ENCODE measurements at places on chromosomes 1 and 21.
A peak's percentile ranks its signal among the peaks of the same experiment; 100 is the strongest.

DNA sequence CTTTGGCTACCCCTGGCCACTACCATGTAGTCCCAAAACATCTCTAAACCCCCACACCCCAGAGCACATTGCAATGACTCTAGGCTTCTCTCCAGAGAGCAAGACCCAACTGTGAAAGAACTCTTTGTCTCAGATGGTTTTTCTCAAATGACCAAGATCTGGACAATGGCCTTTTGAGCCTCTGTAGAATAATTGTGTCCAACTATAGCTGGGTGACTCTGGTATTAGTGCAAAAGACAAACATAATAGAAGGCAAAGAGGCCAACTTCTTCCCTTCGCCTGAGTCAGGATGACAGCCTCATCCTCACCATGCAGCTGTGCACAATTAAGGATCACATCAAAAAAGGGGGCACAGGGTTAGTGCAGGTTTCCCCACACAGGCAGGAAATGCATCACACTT is 139.6 kb downstream of the BRINP2 start:
- DNase-seq = peak; percentile 91

GRCh38 chr1:198295971-198296370 is 139.2 kb downstream of the NEK7 start:
- no peak for DNase-seq

GRCh38 chr1:145799806-145800205 is 24.1 kb downstream of the RNF115 start:
- no peak for DNase-seq

DNA sequence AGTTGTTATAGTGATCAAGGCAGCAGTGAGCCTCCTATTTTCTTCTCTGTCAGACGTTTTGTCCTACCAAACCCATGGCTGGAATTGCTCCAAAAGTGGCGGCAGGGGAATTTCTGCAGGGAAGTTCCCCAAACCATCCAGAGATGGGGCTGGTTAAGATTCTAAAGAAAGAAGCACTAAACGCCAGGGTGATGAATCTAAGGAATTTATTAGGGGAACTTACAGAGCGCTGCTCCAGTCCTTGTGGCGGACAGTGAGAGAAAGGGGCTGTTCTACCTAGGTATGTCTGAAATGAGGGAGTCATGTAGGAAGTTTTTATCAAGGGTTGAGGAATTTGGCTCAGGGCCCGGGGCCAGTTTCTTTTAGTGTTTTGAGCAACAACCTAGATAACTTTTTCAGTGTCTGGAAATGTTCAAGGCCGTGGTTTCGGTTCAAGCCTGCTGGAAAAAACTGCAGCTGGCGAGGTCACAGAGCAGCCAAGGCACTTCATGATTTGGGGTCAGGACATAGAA is 222.4 kb upstream of the B3GALT2 start:
- no peak for DNase-seq

DNA sequence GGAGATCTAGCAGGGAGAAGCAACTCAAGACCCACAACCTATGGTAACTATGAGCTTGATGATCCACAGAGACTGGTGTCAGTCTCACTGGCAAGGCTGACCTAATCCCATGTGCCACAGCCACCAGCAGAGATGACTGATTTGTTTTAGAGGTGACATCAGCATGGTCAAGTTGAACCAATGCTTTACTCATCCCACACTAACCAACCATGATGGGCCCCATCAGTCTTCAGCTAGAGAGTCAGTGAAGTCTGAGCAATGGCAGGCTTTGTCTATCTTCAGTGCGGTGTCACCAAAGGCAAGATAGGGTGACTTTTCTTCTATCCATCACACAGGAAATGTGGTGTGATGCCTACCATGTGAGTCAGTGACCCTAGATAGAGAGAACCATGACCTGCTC is 1470.7 kb downstream of the NCAM2 start:
- DNase-seq = no peak

DNA sequence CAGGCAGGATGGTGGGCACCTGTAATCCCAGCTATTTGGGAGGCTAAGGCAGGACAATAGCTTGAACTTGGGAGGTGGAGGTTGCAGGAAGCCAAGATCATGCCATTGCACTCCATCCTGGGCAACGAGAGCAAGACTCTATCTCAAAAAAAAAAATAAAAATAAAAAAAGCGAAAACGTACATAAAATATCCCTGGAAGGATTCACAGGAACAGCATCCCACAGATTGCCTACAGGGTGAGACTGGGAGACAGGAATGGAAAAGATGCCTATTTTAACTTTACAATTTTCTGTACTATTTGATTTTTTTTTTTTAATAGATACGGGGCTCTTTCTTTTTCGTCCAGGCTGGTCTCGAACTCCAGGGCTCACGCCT is 604 bp upstream of the NBPF3 start:
- no peak for DNase-seq

GRCh38 chr1:237976331-237976730 is 85.6 kb upstream of the ZP4 start:
- no peak for DNase-seq

DNA sequence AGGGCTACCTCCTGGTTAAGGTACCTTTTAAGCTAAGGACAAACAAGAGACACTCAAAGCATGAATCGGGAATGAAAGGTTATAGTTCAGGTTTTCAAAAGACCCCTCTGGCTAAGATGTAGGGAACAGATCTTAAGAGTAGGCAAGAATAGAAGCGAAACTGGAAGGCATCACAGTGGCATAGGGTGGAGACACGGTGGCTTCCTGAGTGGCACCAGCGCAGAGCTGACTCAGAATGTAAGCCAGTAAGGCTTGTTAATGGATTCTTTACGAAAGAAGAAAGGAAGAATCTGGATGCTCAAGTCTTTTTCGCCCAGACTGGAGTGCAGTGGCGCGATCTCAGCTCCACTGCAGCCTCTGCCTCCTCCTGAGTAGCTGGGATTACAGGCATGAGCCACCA is 21.2 kb downstream of the PADI6 start:
- DNase-seq = no peak

- no peak for DNase-seq
Observed at GRCh38 chr1:151776665-151777062, 13.4 kb upstream of the MRPL9 start.

- peak; percentile 57 for DNase-seq
Observed at GRCh38 chr1:112637254-112638109, 17.9 kb downstream of the CAPZA1 start.

DNA sequence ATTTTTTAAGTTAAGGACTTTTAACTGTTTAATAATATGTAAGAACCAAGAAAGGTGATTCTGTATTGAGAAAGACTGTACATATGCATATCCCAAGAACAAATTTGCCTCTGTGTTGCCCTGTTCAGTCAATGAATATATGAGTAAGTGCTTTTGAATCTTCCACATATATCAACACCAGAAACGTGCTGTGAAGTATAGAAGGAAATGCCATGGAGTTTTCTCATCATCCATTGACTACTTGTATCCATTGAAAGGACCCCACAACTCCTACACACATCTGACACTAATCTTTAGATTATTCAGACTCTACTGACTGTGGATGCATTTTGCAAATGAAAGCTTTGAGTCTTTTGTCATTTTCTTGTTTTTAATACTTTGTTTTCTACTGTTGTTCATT is 366.9 kb downstream of the S1PR1 start:
- no peak for DNase-seq

- DNase-seq = peak; percentile 14
Observed at GRCh38 chr1:147389532-147390184, 147.2 kb downstream of the CHD1L start.

GRCh38 chr1:75539230-75540116 is 71.4 kb downstream of the SLC44A5 start:
- no peak for DNase-seq

DNA sequence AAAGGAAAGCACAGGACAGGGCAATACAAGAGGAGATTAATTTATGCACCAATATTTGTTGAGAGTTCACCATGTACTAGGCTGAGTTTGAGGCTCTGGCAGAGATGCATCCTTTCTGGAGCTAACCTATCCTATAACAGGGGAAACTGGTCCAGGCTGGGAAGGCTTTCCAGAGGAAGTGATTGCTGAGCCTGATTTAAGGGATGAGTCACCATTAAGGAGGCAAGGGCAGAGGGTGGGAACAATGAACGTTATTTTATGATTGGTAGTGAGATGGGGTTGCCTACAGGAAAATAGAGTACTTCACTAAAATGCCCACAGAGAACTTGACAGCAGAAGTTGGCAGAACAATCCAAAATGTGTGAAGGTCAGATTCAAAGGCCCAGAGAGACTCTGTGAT is 141.4 kb downstream of the PLPP3 start:
- DNase-seq = no peak

GRCh38 chr1:230204842-230205241 is 137.8 kb downstream of the GALNT2 start:
- no peak for DNase-seq

DNA sequence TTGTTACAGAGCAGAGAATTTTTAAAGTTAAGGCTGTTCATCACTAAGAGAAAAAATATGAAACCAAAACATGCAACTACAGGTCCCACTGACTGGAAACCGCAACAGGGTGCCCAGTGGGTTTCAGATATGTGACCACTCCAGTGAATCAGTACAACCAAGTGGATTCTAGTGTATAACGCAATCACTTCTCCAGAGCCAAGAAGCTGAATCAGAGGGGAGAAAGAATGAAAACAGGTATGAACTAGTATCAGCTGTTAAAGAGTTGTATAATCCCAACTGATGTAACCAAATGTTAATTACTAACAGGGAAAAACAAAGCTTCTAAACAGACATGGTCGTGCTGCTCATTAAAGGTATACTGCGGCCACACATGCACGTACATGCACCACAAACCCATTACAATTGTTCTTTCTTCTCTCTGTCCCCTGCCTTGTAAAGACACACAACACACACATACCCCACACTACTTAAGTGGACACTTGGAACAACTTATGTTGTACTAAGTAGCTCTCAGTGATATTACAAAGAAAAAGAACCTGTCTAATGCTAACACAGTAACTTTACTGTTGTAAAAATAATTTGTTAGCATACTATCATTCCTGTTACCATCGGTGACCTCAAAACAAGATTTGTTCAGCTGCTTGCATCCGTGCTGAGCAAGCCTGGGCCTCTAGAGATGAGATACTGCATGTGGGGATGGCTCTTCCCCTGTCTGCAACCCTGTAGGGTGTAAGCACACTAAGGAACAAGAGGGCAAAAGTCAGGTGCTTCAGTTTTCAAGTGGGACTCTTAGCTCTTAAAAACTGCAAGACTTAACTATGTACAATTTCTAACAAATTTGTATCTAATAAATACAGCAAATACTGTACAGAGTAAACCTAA is 74.2 kb downstream of the PTPN14 start:
- DNase-seq = no peak

DNA sequence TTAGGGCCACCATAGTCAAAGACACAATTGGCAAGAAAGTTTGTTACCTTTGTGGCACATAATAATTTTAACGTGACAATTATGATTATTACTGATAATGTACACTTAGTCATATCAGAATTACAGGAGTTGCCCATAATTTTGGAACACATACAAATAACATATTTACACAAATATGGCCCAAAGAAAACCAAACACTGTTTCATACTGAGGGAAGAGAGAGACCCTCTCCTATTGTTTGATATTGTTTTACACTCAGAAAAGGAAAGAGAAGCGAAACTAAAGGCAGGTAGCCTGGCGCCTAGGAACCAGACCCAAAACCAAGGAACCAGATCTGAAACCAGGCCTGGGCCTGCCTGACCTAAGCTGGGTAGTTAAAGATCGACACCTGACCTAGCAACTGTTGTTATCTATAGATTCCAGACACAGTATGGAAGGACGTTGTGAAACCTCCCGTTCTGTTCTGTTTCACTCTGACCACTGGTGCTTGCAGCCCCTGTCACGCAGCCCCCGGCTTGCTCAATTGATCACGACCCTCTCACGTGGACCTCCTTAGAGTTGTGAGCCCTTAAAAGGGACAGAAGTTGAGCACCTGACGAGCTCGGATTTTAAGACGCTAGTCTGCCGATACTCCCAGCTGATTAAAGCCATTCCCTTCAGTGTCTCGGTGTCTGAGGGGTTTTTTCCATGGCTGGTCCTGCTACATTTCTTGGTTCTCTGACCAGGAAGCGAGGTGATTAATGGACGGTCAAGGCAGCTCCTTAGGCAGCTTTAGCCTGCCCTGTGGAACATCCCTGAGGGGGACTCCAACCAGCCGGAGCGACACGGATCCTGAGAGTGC is 27.9 kb downstream of the C1orf115 start:
- DNase-seq = no peak

DNA sequence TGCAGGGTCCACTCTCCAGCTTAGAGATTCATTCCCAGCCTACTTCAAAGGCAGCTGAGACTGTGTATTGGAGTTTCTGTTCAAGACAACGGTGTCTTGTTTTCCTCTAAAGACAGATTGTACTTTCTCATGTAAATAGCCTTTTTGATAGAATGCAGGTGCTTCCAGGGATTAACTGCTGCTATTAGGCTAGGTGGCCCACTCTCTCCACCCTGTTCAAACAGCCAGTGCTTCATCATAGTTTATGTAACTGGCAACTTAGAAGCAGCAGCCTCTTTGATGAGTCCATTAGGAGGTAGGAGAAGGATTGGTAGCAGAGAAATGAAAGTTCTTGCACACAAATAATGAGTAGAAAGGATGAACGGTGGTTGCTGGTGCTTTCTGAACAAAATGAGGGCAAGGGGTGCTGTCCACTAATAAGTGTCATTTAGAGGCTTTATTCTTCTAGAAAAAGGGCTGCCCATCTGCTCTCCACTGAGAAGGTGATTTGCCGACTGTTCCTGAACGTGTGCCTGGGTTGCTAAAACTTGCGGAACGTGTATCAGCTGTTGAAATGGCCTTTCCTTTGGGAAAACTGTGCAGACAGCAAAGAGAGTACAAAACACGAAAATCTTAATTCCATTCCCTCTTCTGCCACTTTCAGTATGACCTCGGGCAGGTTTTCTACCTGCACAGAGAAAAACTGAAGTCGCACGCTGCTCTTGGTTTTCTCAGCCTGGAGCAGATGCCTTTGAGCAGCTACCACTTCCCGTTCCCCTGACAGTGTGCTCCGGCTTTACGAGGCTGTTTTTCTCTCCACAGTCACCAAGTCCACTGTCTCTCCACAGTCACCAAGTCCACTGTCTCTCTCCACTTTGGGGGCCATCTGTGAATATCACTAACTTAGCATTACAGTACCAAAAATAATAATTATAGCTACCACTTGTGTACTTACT is 228.9 kb downstream of the KIF26B start:
- DNase-seq = no peak

DNA sequence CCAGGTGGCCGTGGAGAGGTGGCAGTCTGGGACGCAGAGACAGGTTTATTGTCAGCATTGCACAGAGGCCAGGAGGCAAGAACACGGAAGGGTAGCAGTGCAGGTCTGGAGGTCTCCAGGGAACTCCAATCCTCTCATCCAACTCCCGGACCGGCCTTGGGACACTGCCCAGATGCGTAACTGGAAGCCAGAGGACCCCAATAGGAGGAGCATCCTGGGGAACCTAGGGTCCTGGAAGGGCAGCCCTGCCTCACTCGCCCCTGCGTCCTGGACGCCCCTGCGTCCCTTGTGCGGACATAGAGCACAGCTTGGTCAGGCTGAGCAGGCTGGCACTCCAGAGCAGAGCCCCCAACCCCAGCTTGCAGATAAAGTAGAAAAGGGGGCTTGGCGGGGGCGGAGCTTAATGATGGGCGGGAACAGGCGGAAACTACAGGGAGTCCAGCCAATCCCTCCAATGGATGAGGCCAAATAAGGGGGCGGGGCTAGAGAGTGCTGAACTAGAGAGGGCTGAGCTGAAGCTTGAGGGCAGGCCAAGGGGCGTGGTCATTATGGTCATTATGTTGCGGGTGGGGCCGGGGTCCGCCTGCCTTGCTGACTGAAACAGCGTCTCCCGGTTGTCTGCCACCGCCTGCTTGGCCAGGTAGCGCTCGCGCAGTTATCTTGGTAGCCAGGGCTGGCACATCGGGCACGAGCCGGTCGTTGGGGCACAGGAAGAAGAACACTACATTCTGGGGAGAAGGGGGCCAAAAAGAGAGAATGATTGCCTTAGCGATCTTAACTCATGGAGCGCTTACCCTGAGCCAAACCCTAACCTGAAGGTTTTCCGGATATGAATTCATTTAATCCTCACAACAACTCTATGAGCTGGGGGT is 3.7 kb upstream of the ARHGEF19 start:
- DNase-seq = peak; percentile 37
